Stimulated activated CD4-positive, alpha-beta T cell treated with anti-CD3 and anti-CD28 coated beads, Interleukin-1b, Interleukin-23, amount 100 ng/mL, for 1 hour (primary cell): ENCODE measurements at places on chromosomes 11 and 22.

DNA sequence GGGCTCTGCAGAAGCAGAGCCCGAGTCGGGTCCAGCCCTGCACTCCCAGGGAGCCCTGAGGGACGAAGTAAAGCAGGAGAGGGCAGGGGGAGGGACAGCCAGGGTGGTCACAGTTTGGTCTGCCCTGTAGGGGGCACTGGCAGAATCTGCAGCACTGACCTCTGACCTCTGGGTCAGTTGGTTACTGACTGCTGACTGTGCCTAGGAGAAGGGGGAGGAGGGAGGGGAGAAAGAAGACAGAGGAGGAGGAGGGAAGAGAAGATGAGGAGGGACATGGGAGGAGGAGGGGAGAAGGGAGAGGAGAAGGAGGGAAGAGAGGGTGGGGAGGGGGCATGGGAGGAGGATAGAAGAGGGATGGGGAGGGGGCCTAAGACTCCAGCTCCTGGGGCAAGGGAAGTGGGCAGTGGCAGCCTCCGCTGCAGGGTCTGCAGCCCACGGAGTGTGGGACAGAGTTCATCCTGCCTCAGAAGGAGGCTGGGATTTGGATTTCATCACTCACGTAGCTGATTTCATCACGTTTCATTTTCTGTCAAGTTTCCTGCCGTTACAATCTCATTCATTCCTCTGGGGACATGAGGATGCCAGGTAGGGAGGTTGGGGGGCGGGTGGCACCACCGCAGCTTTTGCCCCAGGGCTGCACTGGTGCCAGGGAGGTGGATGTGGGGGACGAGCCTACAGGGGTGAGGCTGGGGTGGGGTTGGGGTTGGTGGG is 55.2 kb downstream of the FLRT1 start:
- DNase-seq = no peak

- DNase-seq = no peak
Measured at GRCh38 chr11:97364047-97364446, 974.2 kb downstream of the JRKL start.

DNA sequence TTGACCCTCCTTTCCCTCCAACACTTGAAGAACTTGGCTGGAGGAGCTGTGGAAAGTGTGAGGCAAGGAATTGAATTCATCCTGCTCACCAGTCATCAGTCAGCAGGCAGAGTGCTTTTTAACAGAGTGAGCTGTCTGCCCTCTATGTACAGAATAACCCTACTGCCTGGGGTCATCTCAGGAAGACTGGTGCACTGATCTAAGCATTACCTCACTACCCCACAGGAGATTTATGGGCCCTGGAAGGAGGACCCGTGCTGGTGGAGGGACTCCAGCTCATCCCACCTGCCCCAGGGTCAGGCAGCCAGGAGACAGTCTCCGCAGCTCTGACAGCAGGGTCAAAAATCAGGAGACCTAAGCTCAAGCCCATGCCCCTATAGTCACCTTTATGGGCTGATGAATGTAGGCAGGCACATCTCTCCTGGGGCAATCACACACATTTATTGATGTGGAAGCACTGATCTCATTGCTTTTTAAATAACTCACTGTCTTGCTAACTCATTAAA is 270.8 kb upstream of the SESN3 start:
- no peak for DNase-seq

- DNase-seq = no peak
Measured at GRCh38 chr11:104614117-104614680, 284.1 kb downstream of the CASP12 start.

- no peak for DNase-seq
Measured at GRCh38 chr22:27911330-27911729, 7.7 kb downstream of the PITPNB start.

GRCh38 chr11:69562302-69562701 is 78.7 kb upstream of the CCND1 start:
- no peak for DNase-seq
